ENCODE measurements at places on chromosomes 16 and 17.

- DNase-seq = peak; percentile 99
These were observed at the start of gene NHERF1 for GRCh38 chr17:74748529-74749278. Gene NHERF1, plus strand, starts transcription at chr17:74748628. Its CDS starts 219 bp downstream, at chr17:74748847.

DNA sequence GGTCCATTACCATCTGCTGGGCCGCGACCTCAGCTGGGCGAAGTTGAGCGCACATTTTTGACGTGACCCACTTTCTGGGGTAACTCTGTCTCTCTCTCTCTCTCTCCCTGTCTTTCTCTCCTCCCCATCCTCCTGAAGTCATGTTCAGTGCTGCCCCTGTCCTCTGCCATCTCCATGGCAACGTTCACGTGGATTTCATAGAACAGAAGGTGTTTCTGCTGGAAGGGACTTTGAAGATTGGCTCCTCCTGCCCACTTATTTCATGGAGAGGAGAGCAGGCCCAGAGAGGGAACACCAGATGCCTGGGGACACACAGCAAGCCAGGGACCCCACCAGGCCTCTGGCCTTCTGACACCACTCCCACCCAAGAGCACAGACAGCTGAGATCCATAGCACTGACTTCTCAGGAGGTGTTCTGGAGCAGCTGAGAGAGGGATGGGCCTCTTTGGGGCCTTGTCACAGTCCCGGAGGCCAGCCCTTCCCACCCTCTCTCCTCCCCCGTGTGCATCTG lies 4.2 kb upstream of the CCNF start:
- DNase-seq = no peak

GRCh38 chr17:39687101-39687545 lies 734 bp downstream of the PGAP3 start:
- peak; percentile 40 for DNase-seq

GRCh38 chr17:11996722-11997146 lies 541 bp downstream of the ZNF18 start:
- DNase-seq = peak; percentile 50

- DNase-seq = no peak
These were observed 162.2 kb upstream of the KCNJ16 start for GRCh38 chr17:69912805-69913204.

DNA sequence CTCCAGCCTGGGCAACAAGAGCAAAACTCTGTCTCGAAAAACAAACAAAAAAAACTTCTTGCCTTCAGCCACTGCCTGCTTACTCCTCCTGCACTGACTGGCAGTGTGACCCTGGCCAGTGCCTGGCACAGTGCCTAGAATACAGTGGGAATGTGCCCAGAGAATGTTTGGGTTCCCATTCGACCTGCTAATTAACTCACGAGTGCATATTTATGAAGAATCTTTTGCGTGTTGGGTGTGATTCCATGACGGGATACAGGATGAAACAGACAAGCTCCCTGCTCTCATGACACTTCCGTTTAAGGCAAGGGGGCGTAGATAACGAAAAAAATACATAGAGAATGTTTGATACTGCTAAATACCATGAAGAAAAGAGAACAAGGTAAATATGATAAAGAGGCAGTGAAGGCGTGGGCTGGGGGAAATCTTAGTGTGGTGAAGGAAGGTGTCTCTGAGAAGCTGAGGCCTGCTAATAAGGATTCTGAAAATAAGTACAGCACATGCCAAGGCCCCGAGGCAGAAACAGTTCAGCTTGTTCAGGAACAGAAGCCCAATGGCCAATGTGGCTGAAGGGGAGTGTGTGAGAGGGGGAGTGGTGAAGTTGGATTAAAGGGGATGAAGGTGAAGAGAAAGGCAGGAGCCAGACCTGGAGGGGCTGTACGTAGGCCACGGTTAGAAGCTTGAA lies 4.3 kb downstream of the ABI3 start:
- DNase-seq = no peak

- DNase-seq = no peak
These were observed 226.4 kb upstream of the MAF start for GRCh38 chr16:79826732-79827475.

DNA sequence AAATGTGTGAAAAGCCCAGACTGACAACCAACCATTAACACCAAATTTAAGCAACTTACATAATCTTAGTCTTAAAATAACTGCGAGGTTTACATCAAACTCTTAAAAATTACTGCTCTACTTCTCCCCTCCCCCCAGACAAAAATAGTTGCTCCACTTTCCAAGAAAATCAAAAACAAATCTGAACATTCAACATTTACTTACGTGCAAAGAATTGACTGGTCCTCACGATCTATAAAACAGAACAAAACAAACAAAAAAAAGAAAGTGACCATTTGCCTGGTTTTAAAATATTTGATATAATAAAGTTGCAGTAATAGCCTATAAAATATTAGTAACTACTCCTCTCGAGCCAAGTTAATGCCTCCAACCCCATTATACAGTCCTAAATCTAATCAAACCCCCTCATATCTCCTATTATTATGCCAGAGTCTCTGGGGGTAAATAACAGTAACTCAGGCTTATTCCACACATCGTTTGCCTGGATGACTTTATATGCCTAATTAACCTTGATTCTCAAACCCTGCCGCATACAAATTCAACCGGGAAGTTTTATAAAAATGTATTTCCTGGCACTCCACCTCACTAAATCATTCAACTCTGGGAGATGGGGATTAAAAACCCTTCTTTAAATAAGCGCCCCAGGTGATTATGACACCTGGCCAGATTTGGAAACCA lies 41.5 kb downstream of the MYH10 start:
- no peak for DNase-seq

- no peak for DNase-seq
These were observed 3.6 kb upstream of the KDM8 start for GRCh38 chr16:27199736-27200135.

GRCh38 chr16:81995651-81996050 lies 15.6 kb downstream of the SDR42E1 start:
- no peak for DNase-seq

GRCh38 chr17:50187751-50188530 lies 13.5 kb downstream of the COL1A1 start:
- no peak for DNase-seq

GRCh38 chr16:27315333-27316037 lies 1.7 kb downstream of the IL4R start:
- DNase-seq = no peak

DNA sequence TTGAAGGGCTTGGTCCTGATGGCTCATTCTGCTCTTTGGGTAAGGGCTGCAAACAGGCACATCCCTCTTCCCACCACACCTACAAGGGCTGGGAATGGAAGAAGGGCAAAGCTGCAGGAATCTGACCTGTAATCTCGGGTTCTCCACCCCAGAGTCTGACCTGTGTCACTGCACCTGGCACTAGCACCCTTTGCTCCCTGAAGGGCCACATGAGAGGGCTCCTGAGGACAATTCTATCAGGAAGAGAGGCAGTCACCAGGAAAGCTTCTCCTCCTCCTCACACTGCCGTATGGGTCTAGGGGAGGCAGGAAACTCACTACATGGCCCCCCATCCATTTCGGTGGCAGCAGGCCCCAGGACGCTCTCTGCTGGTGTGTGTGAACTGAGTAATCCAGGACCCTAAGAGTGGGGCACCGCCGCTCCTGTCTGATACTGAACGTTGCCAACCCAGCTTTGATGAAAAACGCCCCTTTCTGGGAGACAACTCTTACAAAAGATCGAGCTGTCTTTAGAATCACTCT lies 26.4 kb downstream of the TTLL6 start:
- no peak for DNase-seq

- DNase-seq = peak; percentile 95
These were observed at the start of gene ATP6V0C for GRCh38 chr16:2513405-2514332. Gene ATP6V0C, plus strand, starts transcription at chr16:2513952. Its CDS starts 152 bp downstream, at chr16:2514104.

- DNase-seq = no peak
These were observed 75.2 kb downstream of the FTO start for GRCh38 chr16:53779186-53779585.

GRCh38 chr16:64975821-64976220 lies 146.0 kb downstream of the CDH11 start:
- DNase-seq = no peak

DNA sequence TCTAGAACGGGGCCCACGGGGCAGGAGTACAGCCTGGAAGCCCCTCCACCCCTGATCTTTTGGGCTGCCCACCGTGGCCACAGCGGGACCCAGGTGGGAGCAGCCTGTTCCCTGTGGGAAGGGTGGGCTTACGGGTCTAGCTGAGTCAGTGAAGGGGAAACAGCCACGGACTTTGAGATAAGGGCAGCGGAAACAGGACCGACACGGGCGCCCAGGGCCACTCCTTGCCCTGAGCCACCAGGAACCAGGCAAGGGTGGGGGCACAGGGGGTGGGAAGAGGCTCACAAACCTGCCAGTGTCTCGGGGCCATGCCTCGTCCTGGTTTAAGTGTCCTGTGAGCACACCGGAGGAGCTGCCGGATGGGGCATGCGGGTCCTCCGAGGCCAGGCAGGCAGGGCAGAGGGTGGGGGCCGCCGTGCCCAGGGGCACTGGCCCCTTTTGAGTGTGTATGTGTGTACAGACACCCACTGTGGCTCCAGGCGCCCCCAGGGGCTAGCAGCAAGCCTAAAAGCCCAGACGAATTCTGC lies 47.6 kb upstream of the PVALEF start:
- DNase-seq = no peak

- DNase-seq = no peak
These were observed 53.7 kb downstream of the NT5M start for GRCh38 chr17:17356931-17357270.

- no peak for DNase-seq
These were observed 116.7 kb downstream of the CACNG3 start for GRCh38 chr16:24372824-24373223.

DNA sequence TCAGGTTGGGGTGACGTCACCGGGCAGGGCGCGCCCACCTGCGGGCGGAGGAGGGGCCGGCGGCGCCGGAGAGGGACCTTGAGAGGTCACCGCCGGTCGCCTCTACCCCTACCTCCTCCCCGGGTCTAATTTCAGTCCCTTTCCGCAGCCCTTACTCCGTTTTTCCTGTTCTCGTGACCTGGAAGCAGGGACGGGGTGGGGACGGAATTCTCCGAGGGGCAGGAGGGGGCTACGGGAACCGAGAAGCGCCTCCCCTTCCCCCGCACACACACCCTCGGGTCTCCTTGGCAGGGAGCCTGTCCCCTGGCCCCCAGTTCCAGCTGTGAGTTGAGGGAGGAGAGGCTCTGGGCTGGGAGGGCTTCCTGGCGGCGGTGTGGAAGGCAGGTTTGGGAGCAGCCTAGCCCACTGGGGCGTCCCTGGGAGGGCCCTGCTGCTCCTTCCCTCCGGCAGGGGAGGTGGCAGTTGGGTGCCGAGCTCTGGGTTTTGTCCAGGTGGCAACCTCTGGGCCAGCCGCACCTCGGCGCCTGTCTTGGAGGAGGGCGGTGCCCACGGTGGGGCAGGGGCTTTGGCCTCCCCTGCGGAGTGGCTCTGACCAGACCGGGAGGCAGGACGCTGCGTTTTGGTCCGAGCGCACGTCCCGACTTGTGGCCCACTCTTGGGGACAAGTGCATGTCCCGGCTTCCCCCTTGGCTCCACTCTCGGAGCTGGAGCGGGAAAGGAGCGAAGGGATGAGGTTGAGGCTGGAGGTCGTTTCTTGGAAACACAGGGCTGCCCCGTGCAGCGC lies 773 bp downstream of the SYNGR3 start:
- DNase-seq = no peak

DNA sequence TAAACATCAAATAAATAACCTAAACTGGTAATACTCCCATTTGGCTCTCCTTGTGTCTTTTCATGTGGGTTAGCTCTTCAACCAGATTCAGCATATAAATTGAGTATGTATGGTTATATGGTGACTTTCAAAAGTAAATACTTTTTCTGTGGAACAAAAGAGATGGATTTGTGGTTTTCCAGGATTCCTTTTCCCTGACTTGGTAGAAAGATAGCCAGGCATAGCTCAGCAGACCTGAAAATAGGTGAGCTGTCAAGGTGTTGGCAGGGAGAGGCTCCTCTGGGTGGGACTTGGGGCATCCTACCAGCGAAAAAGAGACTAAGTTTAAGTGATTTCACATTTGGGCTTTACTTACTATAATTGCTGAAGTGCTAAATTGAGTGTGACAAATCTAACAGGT lies 80.3 kb downstream of the FTO start:
- no peak for DNase-seq

- DNase-seq = no peak
These were observed 197.8 kb upstream of the PIRT start for GRCh38 chr17:11035681-11036080.

DNA sequence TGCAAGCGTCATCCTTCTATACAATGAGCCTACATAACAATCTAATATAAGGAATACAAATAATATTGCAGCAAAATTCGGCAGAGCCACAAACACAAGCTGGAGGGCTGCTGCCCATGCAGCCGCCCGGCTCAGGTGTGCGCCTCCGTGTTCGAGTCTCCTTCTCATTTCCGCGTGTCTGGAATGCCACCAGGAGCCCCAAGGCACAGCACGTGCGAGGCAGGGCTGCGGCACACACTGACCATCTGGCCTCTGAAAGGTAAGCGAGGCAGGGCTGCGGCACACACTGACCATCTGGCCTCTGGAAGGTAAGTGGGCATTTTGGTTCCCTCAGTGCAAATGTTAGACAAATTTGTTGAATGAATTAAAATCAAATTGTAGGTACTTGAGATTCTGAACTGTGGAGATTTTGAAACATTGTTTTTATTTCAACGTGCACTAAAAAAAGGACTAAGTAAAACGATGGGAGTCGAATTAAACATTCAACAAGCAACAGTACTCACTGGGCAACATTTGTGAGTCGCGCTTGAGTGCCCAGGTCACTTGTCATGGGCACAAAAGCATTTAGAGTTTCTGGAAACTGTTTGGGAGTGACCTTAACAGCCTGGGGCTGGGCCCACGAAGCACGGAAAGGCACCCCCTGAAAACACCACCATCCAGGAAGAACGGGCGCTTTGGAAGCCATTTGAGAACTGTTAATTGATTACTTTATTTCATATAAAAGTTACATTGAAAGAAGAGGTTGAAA lies 37.4 kb downstream of the ZDHHC7 start:
- DNase-seq = peak; percentile 36

DNA sequence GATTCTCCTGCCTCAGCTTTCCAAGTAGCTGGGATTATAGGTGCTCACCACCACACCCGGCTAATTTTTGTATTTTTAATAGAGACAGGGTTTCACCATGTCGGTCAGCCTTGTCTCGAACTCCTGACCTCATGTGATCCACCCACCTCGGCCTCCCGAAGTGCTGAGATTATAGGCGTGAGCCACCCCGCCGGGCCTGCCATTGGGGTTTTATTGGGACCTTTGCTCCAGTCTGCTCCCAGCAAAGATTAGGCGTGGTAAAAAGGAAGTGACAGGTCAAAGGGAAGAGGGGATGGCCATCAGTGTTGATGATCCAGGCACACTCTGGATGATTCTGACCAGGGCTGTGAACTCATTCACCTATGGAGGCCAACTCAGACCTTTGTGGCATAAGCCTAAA lies 20.5 kb downstream of the MYLK3 start:
- DNase-seq = no peak

- no peak for DNase-seq
These were observed 73.3 kb downstream of the IRX5 start for GRCh38 chr16:55003916-55004315.

- no peak for DNase-seq
These were observed 5.9 kb downstream of the HAS3 start for GRCh38 chr16:69111216-69111875.

All from NCI-H524 (cell line).